ENCODE measurements at places on chromosomes 6 and 20.

DNA sequence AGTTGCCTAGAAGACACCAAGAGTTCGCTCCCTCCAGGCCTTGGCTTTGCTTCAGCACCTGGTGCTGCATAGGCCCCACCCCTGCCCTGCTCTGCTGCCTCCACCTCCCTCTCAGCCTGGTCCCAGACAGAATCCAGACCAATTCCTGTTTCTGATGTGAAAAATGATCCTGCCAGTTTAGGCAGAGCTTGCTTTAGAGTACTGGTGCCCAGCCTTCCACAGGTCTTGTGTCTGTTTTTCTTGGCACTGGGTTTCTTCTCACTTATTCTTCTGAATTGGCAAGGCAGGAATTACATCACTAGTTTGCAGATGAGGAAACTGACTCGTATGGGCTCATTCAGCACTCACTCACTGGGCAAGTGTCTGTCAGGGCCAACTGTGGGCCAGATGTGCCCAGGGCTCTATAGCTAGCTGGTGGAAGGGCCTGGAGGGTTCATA lies 53.0 kb downstream of the HLA-A start:
- no peak for DNase-seq

- DNase-seq, result no peak
Observed at GRCh38 chr6:80530103-80530502, 423.6 kb downstream of the BCKDHB start.

- no peak for DNase-seq
Observed at GRCh38 chr20:38248133-38248532, 12.4 kb downstream of the KIAA1755 start.

- no peak for DNase-seq
Observed at GRCh38 chr20:59184880-59185447, 21.3 kb downstream of the ZNF831 start.

DNA sequence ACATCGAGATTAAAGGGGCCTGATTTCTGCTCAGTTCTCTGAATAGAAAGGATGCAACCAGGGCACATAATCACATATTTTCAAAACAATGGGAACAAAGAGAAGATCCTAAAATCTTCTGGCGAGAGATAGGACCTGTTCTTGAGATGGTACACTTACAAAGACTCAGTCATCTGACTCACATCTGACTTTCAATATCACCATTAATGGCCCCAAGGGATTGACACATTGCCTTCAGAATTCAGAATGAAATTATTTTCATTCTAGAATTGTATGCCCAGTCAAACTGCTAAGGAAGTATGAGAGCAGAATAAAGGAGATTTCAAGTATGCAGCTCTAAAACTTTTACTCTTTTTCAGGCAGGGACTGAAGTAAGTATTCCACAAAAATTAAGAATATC lies 240.7 kb upstream of the POU3F2 start:
- no peak for DNase-seq

DNA sequence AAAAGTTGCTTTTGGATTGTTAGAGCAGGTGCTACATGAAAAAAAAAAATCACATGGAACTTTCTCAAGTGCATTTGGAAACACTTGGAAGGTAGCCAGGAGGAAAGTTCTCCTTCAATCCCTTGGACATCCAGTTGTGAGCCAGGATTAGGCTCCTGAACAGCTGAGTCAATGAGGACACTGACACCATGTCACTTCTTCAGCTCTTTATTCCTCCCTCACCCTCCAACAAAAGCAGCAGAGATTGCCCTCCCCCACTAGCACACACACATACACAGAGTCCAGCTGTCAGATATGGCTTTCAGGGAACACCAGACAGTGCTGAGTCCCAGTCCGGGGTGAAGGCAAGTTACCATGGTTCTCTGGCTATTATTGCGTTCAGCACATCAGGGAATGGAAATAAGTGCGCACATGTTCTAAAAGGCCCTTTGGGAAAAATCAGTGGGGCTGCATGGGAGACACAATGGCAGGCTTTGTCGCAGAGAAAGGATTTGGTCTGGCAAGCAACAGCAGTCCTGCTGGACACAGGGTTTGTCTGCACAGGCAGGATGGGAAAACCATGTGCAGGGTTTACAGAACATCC lies 124.7 kb upstream of the MARCKS start:
- peak; percentile 43 for DNase-seq

DNA sequence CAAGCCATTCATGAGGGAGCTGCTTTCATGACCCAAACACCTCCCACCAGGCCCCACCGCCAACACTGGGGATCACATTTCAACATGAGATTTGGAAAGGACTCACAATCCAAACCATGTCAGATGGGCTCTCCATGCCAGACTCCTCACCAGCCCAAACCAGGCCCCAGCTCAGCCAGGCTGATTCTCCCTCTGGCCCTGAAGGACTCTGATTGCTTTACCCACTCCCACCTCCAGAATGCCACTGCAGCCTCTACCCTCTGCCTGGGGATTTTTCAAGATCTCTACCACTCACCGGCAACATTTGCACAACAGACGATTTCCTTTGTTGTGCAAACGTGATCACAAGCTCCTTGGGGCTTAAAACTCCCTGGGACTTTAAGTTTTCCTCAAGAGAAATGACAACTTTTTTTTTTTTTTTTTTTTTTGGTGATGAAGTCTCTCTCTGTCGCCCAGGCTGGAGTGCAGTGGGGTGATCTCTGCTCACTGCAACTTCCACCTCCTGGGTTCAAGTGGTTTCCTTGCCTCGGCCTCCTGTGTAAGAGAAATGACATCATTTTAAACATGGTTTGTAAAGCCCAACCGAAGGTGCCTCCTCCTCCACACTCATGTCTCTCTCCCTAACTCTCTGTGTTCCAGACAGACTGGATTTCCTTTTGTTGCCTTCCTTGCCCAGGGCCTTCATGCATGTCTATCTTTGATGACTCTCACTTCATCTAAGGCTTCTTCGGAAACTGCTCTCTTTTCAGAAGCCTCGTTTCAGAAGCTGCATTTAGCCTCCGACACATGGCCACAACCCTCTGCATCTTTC lies 147.0 kb downstream of the CDH26 start:
- DNase-seq, result no peak

DNA sequence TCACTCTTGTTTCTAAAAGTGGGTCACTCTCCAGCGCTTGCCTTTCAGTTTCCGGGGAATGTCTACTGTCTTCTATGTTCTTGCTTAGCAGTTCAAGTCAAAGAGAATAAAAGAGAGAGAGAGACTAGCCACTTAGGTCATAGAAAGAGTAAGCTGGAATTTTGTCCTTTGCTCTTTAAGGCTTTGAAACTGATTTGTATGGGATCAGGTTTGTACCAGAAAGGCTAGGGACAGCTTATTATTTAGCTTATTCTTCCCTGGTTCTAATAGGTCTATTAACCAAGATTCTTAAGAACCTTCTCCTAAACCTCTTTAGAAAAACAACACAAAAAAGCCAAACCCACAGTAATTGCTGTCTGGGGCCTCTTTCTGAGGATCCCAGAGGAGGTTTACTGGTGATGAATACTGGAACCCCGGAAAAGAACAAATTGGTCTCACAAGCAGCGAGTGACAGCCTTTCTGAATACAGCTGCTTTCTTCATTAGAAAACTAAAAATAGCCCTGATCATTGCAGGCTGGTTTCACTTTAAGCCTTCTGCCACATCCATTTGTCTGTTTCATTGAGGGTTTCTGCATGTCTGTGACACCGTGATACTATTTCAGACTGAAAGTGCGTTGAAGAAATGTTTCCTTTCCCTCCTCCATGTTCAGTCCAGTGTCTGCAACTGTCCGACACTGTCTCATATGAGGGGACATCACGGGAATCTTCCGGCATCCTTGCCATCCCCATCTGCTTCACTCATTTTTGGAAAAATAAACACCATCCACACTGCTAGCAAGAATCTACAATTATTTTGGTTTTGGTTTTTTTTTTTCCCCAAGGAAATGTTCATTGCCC lies 75.1 kb upstream of the ATXN1 start:
- no peak for DNase-seq

- DNase-seq, result peak; percentile 17
Observed at GRCh38 chr6:108966855-108967755, 118.9 kb downstream of the ARMC2 start.

GRCh38 chr6:1383729-1384548 lies 5.4 kb upstream of the FOXF2 start:
- DNase-seq, result no peak

DNA sequence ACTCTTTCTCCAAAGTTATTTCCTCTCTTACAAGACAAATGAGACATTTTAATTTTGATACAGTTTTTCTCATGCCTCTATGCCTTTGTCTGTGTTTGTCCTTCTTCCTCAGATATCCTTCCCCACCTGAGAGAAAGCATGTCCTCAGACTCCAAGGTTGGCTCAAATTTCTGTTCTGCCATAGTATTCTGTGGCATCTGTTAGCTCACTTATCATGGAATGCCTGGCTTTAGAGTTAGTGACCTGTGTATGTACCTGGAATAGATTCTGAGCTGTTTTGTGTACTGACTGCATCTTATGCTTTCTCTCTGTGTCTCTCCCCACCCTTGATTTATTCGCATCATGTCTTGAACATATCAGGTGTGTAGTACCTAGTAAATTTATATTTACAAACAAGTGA lies 90.0 kb downstream of the CENPW start:
- no peak for DNase-seq

DNA sequence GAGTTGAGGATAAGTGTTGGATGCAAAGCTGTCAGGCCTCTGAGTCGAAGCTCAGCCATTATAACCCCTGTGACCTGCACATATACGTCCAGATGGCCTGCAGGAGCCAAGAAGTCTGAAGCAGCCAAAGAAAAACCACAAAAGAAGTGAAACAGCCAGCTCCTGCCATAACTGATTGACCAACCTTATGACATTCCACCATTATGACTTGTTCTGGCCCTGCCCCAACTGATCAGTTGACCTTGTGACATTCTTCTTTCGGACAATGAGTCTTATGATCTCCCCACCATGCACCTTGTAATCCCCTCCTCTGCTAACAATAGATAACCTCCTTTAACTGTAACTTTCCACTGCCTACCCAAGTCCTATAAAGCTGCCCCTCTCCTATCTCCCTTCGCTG lies 133.7 kb upstream of the AGPAT4 start:
- no peak for DNase-seq

GRCh38 chr20:361561-361960 lies 14.7 kb downstream of the NRSN2 start:
- DNase-seq, result no peak

GRCh38 chr6:148573922-148574321 lies 172.9 kb upstream of the UST start:
- no peak for DNase-seq

- peak; percentile 83 for DNase-seq
Observed at GRCh38 chr6:34544776-34545471, 11.2 kb downstream of the SPDEF start.

DNA sequence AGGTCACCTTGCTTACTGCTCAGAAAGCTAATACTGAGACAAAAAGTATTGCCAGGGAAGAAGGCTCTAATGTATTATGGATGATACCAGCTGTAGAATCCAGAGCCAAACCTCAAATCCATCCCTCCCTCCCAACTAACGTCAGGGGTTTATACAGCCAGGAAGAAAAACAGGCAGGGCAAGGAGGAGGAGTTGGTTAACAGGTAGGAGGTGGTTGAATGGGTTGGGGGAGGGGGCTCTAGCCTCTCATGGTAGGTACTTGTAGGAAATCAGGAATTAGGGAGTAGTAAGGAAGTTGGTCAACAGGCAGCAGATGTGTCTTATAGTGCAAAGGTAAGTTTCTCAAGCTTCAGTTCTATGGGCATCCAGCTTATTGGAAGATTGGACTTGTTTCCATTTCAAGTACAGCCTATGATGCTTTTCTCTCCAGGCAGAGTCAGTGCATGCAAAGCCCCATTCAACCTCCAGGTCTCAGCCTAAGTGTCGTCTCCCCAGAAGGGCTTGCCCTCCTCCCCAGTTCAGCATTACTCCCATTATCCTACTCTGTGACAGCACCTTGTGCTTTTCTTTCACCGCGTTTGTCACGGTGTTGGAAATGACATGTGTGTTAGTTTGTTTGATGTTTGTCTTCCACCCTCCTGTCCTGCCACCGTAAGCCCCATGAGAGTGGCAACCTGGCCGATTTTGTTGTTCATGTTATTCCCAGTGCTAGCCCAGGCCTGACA lies 38.1 kb downstream of the PNLDC1 start:
- DNase-seq, result no peak

- DNase-seq, result no peak
Observed at GRCh38 chr6:129498950-129499842, 210.8 kb downstream of the ARHGAP18 start.

DNA sequence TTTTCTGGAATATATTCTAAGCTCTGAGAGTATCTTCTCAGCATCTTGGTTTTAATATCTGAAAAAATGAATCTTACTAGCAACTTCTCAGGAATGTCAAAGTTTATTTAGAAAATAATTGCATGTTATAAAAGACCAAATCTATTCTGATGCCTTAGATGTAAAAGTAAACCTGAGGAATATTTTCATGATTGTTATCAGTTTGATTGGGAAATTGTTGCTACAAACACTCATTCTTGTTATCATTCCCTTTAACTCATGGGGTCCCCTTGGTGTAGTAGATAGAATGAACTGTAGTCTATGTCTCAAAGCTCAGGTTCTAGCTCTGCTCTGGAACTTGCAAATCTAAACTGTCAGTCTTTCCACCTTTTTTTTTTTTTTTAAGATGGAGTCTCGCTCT lies 50.0 kb downstream of the SNRNP48 start:
- no peak for DNase-seq

- no peak for DNase-seq
Observed at GRCh38 chr6:103081876-103082630, 1688.5 kb downstream of the GRIK2 start.

DNA sequence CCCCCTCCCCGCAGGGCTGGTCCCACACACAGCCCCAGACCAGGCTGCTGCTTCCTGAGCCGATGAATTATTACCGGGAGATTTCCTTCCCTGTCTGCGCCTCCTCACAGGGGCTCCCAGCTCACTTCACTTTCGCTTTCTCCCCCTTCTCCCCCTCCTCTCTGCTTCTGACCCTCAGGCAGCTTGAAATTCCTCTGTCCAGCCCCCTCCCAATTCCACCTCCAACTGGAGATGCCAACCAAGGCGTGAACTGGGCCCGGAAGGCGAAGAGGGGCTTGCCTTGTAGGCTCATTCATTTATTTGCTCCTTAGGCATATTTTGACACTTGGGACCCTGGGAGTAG lies 1.7 kb upstream of the TCF15 start:
- DNase-seq, result no peak

GRCh38 chr20:59696476-59696875 lies 92.1 kb downstream of the PHACTR3 start:
- no peak for DNase-seq

GRCh38 chr20:38789503-38790199 lies 15.8 kb upstream of the PPP1R16B start:
- DNase-seq, result no peak
